Activated CD4-positive, alpha-beta T cell treated with anti-CD3 and anti-CD28 coated beads, Interleukin-2, amount 50 U/mL, for 48 hours (primary cell): ENCODE measurements at places on chromosomes 7 and 10.

GRCh38 chr10:122854648-122855047 is 9.0 kb upstream of the CUZD1 start:
- DNase-seq = no peak

- no peak for DNase-seq
Measured at GRCh38 chr7:1144269-1144771, 15.7 kb downstream of the ZFAND2A start.

DNA sequence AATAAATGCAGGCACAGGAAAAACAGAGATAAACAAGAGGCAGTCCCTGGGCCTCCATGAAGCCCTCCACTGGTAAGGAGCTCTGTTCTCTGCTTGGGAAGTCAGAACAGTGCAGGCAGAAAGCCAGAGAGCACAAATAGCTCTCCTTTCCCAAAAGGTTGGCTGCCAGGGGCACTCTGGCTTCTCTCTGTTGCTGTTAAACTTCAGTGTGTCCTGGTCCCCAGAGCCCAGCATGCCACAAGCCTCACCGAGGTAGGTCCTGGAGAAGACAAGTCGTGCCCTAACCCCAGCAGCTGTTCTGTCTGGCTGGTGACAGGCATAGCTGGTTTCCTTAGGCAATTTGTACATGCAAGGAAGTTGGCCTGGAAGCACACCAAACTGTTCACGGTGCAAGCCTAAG is 17.3 kb downstream of the SLC16A12 start:
- no peak for DNase-seq

GRCh38 chr7:141122736-141123135 is 48.9 kb downstream of the TMEM178B start:
- DNase-seq = no peak

DNA sequence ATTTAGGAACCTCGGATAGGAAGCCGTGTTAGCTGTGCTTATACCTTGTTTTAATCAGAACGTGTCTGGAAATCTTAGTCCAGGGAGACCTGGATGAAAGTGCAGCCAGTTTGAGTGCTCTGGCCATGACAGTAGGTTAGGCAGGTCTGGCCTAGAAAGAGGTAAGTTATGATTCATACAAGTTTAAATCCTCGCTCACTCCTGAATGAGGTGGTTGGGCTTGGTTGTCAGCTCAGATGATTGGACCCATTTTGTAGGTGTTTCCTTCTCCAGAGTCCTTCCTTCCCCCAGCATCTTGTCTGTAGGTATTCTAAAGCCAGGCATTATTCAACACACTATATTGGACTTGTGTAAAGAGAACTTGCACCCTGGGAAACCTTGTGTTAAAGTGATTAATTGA is 561.9 kb upstream of the GALNT17 start:
- DNase-seq = no peak

GRCh38 chr7:35900651-35901050 is 99.8 kb downstream of the SEPTIN7 start:
- DNase-seq = no peak

DNA sequence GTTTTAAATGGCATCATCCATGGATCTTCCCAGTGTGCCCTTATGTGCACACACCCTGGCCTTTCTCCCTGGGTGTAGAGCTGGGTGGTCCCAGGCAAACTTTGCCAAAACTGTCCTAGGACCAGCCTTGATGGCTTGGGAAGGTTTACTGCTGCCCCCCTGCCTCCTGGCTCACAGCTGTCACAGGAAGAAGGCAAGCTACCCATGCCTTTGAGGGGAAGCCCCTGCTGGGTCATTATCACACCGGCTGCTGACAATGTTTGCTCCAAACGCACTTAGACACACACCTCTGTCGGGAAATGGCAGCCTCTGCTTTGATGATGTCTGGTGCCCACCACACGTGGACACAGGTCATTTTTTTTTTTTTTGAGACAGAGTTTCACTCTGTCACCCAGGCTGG is 25.2 kb upstream of the FIGNL1 start:
- no peak for DNase-seq

DNA sequence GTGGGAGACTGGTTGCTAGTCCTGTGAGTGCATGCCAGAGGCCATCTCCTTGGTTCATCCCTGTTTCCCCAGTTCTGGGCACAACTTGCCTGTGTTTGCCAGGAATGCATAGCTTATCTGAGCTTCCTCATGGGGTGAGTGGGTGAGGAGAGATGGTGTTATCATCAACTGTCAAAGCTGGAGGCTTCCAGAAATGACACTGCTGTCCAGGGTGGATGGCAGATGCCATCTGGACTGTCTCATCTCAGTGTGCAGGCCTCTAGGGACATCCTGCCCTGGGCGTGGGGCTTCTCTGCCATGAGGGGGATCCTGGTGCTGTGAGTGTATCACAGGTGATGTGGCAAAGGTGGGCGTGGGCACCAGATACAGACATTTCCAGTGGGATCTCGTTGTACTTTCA is 328.6 kb downstream of the DPP6 start:
- no peak for DNase-seq

- DNase-seq = no peak
Measured at GRCh38 chr10:15518250-15518649, 147.2 kb upstream of the FAM171A1 start.

DNA sequence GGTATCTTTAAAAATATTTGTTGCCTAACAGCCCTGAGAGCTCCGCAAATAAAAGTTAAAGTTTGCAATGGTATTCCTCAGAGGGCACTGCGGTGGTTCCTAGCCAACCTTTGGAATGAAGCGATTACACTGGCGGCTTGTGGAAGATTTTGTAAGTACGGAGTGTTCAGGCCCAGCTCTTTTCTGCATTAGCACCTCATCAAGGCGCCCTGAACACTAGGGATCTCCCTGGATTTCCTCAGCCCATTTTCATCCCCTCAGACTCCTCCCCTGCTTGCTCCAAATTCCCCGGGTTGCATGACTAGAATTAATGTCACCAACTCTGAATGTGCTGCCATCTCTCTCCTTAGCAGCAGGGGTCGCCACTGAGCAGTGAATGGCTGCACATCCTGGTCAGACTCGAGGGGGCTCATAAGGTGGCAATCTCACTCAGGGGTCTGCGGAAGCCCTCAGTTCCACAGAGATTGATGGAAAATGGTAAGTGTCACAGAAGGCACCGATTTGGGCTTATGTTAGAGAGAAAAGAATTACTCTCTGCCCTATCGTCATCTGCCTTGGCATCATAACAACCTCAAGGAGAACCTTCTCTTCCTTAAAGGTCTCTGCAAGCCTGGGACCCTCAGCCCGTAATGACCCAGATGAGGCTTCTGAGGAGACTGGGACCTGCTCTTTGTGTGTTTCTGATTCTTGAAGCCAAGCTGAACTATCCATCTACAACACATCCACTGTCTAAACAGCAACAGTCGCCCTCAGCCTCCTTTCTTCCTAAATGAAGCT is 262.8 kb upstream of the AOAH start:
- peak; percentile 76 for DNase-seq

- DNase-seq = no peak
Measured at GRCh38 chr10:116809483-116810119, 39.7 kb upstream of the ENO4 start.

- no peak for DNase-seq
Measured at GRCh38 chr7:28136420-28136819, 44.2 kb downstream of the JAZF1 start.

DNA sequence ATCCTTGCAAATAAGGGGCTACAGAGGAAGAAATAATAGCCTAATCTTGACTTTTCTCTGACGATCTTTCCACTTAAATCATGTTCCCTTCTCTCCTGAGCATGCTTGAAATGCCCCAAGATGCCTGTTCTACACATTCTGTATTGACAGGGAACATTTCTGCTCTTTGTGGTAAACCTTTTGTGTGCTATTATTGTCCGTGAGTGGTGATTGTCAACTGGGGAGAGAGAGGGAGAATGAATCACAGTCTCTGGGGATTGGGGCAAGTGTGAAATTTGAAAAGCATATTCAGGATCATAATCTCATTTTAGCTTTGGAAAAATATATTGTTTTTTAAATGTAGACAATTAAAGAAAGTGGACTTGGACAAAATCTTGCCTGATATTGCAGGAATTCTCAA is 20.6 kb downstream of the UBTD1 start:
- no peak for DNase-seq

DNA sequence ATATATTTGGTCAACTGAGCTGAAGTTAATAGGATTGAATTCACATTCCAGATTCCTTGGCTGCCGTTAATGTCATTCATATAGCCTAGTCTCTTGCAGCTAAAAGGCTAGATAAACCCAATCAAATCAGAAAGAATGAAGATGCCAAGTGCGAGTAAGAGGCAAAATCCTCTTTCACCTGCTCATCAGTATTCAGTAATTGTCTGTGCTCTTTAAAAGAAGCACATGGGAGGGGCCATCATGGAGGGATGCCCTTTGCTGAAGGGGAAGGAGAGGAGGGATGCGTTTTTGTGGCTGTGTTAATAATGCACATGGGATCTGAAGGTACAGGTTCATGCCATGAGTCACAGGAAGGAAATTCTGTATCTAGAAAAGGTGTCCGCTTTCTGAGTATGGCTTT is 232.2 kb downstream of the TMEM178B start:
- no peak for DNase-seq

DNA sequence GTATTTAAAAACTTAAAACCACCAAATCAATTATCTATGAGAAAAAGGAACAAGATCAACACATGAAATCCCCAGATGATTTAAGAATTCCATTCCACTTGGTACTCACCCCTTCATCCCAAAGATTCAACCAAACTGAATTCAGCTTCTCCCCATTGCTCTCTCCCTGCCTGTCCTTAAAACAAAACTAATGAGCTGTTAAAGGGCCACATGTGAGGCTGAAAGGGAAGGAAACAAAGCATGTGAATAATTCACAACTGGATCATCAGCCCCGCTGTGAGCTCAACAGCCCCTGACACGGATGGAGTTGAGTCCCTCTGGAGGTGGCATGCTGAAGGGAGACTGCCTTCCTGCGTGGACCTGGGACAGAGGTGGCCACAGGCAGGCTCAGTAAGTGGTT is 32.9 kb downstream of the VOPP1 start:
- no peak for DNase-seq

- no peak for DNase-seq
Measured at GRCh38 chr10:58361353-58361752, 23.9 kb upstream of the TFAM start.

GRCh38 chr10:114526504-114527238 is 122.4 kb upstream of the AFAP1L2 start:
- DNase-seq = peak; percentile 90
